A673 (cell line): ENCODE measurements at places on chromosomes 12 and 14.
A peak's percentile ranks its signal among the peaks of the same experiment; 100 is the strongest.

GRCh38 chr12:79409562-79409961 is 281.2 kb downstream of the PAWR start:
- DNase-seq, result peak; percentile 50

- DNase-seq, result no peak
Observed at GRCh38 chr12:24955853-24956252, 7.0 kb upstream of the BCAT1 start.

DNA sequence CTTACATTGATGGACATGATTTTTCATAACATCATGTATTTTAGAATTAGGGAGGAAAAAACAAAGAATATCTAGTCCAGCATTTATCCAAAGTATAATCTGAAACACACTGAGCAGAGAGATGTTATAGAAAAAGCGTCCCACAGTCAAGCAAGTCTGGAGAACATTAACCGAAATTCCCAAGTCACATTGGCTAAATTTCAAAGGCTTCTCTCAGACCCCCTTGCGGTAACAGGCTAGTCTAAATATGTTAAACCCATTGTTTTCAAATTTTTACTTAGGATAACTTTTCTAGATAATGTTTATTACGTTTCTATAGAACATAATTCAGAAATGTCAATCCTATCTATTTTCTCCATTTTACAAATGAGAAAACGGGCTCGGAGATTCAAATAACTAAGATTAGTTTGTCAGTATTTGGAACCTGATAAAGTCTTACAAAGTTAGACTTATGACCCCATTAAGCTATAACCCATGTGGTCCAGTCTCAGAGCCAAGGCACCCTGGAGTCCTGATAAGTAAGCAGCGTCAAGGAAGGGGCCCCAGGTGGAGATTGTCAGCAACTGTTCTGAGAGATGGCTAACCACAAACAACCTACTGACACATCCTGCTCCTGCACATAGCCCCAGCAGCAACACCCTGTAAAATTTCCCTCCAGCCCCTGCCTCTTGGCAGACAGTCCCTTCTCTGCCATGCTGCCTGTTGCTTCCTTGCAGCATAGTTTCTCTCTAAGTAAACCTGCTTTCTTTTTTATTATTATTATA is 220.6 kb upstream of the TMEM260 start:
- no peak for DNase-seq

- no peak for DNase-seq
Observed at GRCh38 chr12:22881878-22882385, 257.0 kb downstream of the ETNK1 start.

DNA sequence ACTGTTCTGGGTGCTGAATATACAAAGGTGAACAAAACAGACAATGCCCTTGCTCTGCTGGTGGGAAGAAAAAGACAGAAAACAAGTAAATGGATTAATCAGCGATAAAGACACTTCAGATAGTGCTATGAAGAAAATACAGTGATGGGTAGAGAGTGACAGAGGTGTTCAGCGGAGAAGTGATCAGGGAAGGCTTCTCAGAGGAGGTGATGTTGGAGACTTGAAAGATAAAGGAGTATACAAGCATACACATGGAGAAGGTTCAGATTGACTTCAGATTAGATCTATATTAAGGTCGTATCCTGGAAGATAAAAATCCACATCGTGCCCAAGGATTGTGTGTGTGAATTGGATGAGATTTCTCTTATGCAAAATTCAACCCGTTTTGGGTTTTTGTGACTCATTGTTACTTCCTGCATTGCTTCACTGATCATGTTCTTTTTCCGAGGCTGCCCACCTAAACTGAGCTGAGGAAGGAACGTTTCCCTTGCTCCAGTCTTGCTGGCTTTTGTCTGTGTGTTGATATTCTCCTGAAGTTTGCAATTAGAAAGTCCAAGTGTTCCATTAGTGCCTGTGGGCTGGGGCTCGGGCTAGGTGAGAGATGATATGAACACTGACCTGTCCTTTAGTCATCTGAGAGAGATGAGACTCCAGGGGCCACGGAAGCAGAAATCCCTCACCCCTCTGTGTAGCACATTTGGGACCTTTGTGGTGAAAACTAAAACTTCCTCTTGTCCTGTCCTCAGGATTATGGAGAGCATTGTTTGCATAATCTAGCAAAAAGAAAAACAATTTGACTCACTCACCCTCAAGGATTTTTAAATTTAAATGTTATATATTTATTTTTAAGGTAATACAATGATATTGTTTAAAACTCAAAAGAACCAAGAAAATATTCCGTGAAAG is 27.6 kb downstream of the PLXNC1 start:
- DNase-seq, result no peak

DNA sequence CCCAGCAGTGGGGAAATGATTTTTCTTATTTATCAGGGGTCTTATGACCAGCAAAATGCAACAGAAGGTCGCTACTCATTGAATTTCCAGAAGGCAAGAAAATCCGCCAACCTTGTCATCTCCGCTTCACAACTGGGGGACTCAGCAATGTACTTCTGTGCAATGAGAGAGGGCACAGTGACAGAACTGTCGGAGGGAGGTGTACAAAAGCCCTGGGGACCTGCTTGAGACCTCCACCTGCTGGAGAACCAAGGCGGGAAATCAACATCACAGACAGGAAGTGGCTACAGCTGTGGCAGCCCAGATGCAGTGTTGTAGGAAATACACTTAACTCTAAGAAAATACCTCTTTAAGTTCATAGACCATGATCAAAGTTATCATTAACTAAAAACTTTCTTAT is 250.9 kb upstream of the OR4E1 start:
- DNase-seq, result no peak

- DNase-seq, result no peak
Observed at GRCh38 chr12:5258498-5258897, 173.4 kb upstream of the NTF3 start.

DNA sequence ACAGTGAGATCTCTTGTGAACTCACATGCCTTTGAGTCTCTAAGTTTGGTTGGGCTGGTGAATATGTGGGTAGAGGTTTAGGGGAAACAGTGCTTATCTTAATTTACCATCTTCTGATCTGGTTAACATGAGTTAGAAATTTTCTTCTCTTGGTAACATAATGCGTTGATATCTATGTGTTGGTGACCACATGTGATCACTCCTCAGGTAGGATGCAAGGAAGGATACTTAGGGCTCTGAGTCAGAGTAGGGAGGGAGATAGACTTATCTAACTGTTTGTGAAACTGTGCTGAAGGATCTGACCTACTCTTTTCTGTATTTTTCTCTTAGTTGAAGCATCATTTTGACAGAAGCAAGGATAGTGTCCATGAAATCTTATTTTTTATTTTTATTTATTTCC is 23.1 kb downstream of the FAM234B start:
- DNase-seq, result no peak

- no peak for DNase-seq
Observed at GRCh38 chr14:92907316-92907911, 15.5 kb upstream of the CHGA start.

- no peak for DNase-seq
Observed at GRCh38 chr14:95047754-95048153, 109.6 kb downstream of the DICER1 start.

- no peak for DNase-seq
Observed at GRCh38 chr12:39713552-39713951, 93.9 kb upstream of the ABCD2 start.
